NCI-H1417 treated with DMSO at 0.1 percent for 48 hours (cell line): ENCODE measurements at places on chromosomes 7 and 10.

DNA sequence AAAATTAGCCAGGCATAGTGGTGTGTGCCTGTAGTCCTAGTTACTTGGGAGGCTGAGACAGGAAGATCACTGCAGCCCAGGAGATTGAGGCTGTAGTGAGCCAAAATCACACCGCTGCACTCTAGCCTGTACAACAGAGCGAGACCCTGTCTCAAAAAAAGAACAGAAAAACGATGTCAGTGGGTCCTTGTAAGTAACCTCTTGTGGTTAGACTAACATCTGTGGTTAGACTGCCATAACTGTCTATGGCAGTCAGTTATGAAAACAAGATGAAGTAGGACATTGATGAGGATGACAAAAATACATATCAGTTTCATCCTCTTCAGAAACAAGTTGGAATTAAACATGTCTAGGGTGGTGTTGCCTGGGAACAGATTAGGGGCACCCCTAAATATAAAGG, 53.3 kb downstream of the AKAP9 start:
- no peak for DNase-seq

- DNase-seq: no peak
Measured at GRCh38 chr7:157903296-157903695, 566.5 kb downstream of the DNAJB6 start.

- no peak for DNase-seq
Measured at GRCh38 chr7:127158659-127159058, 94.1 kb downstream of the GRM8 start.

GRCh38 chr7:78398576-78398975, 600.0 kb downstream of the PHTF2 start:
- no peak for DNase-seq

- DNase-seq: no peak
Measured at GRCh38 chr10:13106387-13107045, 6.6 kb downstream of the OPTN start.

- no peak for DNase-seq
Measured at GRCh38 chr10:110365356-110366143, 60.8 kb upstream of the SMNDC1 start.
